ENCODE measurements at places on chromosomes 5 and 9. TPM values are rescaled to one million over a fixed set of nuclear protein-coding genes. Genes with fewer than 3 reads are reported as not detected.
A peak's percentile ranks its signal among the peaks of the same experiment; 100 is the strongest.

DNA sequence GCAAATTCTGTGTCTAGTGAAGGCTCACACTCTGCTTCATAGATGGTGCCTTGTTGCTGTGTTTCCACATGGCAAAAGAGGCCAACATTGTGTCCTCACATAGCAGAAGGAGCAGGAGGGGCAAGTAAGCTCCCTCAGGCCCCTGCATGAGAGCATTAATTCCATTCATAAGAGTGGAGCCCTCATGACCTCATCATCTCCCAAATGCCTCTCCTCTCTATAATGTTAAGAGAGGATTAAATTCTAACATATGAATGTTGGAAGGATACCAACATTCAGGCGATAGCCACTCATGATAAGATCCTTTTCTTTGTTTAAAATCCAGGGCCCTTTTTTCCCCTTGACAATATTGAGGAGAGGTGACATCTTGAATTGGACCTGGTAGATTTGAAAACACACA, 35.2 kb upstream of the PAM start:
- no peaks in the 10 kb centered on the region for H3K4me1 ChIP-seq
- no peaks in the 10 kb centered on the region for H3K36me3 ChIP-seq
- no peak for DNase-seq
- peaks cover 4% of the 10 kb centered on the region for H3K27me3 ChIP-seq
- no peak overlapping the region for H3K27ac ChIP-seq
- H3K4me3 ChIP-seq, result no peak overlapping the region

GRCh38 chr5:54108136-54108535, 202.2 kb downstream of the ARL15 start:
- H3K4me1 ChIP-seq, result no peaks in the 10 kb centered on the region
- no peak overlapping the region for H3K27ac ChIP-seq
- no peaks in the 10 kb centered on the region for H3K36me3 ChIP-seq
- H3K4me3 ChIP-seq, result no peak overlapping the region
- DNase-seq, result no peak

DNA sequence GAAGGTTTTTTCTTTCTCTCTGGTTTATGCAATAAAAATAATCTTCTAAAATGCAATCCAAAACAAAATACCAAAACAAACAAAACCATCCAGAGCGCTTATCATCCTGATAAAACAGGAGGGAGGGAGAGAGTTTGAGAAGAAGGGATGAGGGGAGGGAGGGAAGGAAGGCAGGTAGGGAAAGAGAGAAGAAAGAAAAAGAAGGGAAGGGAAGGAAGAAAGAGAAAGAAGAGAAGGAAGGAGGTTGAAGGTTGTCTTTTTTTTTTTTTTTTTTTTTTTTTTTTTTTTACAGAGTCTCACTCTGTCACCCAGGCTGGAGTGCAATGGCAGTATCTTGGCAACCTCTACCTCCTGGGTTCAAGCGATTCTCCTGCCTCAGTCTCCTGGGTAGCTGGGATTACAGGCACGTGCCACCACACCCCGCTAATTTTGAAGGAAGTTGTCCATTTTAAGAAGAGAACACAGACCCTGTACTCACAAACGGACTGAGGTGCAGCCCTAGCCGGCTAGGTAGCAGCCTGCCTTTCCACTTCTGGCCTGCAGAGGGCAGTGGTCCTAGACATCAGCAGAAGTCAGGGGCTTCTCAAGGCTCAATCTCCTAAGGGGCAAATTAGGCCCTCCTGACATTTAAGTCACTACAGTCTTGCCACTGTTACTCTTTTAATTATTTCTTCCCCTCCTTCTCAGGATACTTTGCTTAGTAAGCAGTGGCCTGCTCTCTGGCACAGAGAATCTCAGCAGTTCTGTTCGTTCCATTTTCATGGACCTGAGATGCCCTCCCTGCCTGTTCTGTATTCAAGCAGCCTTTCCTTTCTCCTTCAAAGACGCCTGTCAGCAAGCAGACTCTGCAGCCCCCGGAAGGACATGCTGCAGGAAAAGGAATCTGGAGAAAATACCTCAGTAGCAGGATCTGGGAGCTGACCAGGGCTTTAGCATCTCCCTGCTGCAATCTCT, 76.4 kb downstream of the EPB41L4B start:
- H3K27ac ChIP-seq, result no peak overlapping the region

DNA sequence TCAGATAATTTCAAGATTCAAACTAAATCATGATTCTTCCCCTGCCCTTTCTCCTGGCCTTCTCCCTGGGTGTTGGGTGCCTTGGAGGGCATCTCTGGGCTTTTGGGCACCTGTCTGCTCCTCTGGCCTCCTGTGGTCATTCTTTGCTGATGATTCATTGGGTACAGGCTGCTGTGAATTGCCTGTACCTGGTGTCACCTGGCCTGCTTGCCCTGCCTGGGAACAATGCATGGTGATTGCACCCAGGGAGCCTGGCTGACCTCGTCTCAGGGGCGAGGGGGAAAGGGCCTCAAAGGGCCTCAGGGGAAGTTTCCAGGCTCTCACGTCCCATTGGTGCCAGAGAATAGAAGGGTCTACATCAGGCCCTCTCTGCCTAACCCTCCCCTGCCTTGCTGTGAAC, 20.1 kb upstream of the CKMT2 start:
- H3K36me3 ChIP-seq, result peaks cover 12% of the 10 kb centered on the region
- no peaks in the 10 kb centered on the region for H3K4me1 ChIP-seq
- peak; percentile 63 for DNase-seq
- H3K27ac ChIP-seq, result no peak overlapping the region

DNA sequence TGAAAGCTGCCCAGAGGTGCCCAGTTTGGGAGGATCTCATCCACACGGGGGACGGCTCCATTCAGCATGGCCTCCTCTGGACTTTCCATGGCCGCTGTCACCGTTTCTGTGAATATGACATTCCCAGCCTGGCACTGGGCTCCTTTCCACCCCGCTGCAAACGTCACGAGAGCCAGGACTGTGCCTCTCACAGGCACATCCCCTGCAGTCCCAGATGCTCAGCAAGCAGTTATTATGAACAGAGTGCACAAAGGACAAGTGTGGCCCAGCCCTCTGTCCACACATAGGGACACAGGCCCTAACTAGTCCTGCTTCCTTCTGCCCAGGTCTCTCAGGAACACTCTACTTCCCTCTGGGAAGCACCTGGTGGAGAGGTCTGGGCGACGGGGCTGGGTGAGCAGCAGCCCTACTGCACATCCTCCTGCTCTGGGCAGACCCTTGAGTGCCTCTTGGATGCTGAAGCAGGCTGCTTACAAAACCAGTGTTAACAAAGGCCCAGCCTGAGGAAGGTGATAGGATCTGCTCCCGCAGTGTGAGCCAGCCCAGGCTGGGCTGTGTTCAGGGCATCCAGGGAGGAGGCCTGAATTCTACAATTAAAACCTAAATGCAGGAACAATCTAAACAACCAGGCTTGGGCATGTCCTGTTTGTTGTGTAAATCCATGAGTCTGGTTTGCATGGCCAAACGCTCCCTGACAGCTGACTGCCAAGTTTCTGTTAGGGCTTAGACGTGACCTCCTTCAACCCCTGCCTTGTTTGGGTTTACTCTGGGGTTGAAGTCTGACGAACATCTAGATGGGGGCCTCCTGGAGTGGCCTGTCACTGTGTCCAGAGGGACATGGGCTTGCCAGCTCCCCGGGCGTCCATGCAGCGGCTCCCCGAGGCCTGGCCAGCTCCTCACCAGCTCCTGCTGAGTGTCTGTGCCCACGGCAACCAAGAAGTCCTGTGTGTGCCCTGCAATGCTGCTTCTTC, 269.8 kb downstream of the GADD45G start:
- peak; percentile 40 for DNase-seq

GRCh38 chr5:7078101-7078500, 317.8 kb upstream of the ADCY2 start:
- H3K4me1 ChIP-seq, result peaks cover 9% of the 10 kb centered on the region
- no peaks in the 10 kb centered on the region for H3K36me3 ChIP-seq
- no peak overlapping the region for H3K4me3 ChIP-seq
- no peaks in the 10 kb centered on the region for H3K27me3 ChIP-seq
- H3K27ac ChIP-seq, result no peak overlapping the region

Gene TLE1
- 73.5 TPM for total RNA-seq

- no peak overlapping the region for H3K4me3 ChIP-seq
- peak; percentile 58 for DNase-seq
- no peaks in the 10 kb centered on the region for H3K36me3 ChIP-seq
- H3K4me1 ChIP-seq, result peaks cover 2% of the 10 kb centered on the region
- H3K27ac ChIP-seq, result no peak overlapping the region
These were observed 4.0 kb upstream of the NIPSNAP3A start for GRCh38 chr9:104743376-104743985.

- H3K4me1 ChIP-seq, result peaks cover 5% of the 10 kb centered on the region
- H3K27me3 ChIP-seq, result no peaks in the 10 kb centered on the region
- no peak overlapping the region for H3K4me3 ChIP-seq
- H3K27ac ChIP-seq, result no peak overlapping the region
- no peaks in the 10 kb centered on the region for H3K36me3 ChIP-seq
These were observed 627.9 kb upstream of the ST8SIA4 start for GRCh38 chr5:101531026-101531425.

Gene NUP214
- 33.0 TPM for total RNA-seq

- H3K36me3 ChIP-seq, result no peaks in the 10 kb centered on the region
- peak; percentile 47 for DNase-seq
- no peaks in the 10 kb centered on the region for H3K4me1 ChIP-seq
- no peaks in the 10 kb centered on the region for H3K27me3 ChIP-seq
These were observed 52.1 kb downstream of the CTNND2 start for GRCh38 chr5:11851965-11852716.

Gene ZBTB34
- 24.9 TPM for total RNA-seq

DNA sequence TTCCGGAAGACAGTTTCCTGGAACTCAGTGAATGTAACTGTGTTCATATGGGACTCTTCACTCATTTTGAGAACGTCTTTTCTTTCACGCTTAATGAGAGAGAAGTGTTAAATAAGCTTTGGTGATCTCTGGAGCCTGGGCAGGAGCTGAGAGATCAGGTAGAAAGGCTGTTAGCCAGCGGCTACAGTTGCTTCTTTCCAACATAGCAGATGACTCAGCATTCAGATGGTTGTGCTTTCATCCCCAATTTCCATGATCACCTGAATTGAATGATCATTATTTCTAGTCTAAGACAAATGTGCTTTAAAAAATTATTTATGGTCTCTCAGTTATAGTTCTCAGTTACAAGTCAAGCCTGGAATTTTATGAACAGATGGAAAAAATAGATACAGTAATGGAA, 234.5 kb downstream of the ADAMTSL1 start:
- no peaks in the 10 kb centered on the region for H3K36me3 ChIP-seq
- DNase-seq, result no peak
- H3K27ac ChIP-seq, result no peak overlapping the region
- H3K4me3 ChIP-seq, result no peak overlapping the region
- no peaks in the 10 kb centered on the region for H3K27me3 ChIP-seq

- H3K27me3 ChIP-seq, result no peaks in the 10 kb centered on the region
- H3K4me1 ChIP-seq, result no peaks in the 10 kb centered on the region
- no peak overlapping the region for H3K27ac ChIP-seq
- no peaks in the 10 kb centered on the region for H3K36me3 ChIP-seq
These were observed 565.4 kb downstream of the TLR4 start for GRCh38 chr9:118269623-118270022.

Data from endodermal cell (in vitro differentiated cells).